Gastrocnemius medialis (tissue), 4 donors: ENCODE measurements at places on chromosomes 2 and 18. TPM values are rescaled to one million over a fixed set of nuclear protein-coding genes. Genes with fewer than 3 reads are reported as not detected.

RNU2-63P gene
- total RNA-seq: not detected

DNA sequence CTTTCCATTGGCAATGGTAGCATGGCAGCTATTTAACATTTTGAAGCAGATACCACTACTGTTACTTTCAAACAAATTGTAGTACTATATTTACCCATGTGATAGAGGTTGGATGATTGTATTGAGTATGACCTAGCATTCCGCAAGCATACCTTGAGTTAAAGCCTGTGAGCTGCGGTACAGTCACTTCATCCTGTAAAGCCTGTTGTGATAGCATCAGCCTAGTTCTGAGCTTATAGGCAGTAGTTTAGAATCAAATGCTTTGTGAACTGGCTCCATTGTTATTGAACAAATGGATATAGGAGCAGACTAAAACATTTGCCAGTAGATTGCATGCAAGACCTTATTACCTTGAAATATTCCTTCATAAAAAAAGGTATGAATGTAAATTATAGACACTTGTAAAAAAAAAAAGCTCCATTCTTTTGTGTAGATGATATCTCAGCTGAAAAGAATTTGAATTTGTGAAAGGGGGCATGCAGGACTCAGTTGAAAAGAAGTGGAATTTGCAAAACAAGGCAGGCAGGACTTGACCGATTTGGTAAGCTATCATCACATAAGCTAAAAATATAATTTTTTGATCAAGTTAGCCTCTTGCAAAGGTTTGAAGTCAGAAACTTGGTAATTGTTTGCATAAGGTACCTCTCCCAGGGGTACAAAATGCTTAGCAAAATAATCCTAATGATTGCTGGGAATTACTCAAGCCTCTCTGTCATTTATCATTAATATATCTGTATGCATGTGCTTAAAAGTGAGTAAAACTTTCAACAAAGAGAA, 138.5 kb upstream of the ITGA4 start:
- H3K36me3 ChIP-seq: no peaks in the 10 kb centered on the region
- no peak overlapping the region for H3K27ac ChIP-seq
- H3K27me3 ChIP-seq: no peaks in the 10 kb centered on the region
- no peaks in the 10 kb centered on the region for H3K4me1 ChIP-seq

GRCh38 chr2:28172114-28172898, 220.4 kb upstream of the FOSL2 start:
- H3K4me1 ChIP-seq: no peaks in the 10 kb centered on the region
- H3K4me3 ChIP-seq: no peak overlapping the region
- H3K36me3 ChIP-seq: no peaks in the 10 kb centered on the region
- H3K27ac ChIP-seq: no peak overlapping the region

UGT1A4 gene
- total RNA-seq: not detected

DNA sequence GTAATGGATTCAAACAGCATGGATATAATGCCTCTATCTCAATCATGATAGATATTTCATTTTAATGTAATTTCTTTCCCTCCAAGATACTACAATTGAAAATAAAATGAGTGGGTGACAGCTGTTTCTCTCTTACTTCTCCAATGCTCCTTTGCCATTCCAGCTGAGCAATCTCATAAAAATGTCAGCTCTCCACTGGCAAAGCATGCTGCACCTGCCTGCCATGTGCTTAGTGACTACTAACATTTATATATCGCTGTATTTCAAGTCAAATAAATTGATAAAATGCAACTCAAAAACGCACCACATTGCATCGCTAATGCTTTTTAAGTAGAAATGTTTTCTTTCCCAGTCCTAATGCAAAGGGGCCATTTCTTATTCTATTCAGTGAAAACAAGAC, 1093.9 kb downstream of the CBLN2 start:
- H3K4me1 ChIP-seq: no peaks in the 10 kb centered on the region
- H3K27ac ChIP-seq: no peak overlapping the region
- H3K27me3 ChIP-seq: no peaks in the 10 kb centered on the region
- DNase-seq: no peak

DNA sequence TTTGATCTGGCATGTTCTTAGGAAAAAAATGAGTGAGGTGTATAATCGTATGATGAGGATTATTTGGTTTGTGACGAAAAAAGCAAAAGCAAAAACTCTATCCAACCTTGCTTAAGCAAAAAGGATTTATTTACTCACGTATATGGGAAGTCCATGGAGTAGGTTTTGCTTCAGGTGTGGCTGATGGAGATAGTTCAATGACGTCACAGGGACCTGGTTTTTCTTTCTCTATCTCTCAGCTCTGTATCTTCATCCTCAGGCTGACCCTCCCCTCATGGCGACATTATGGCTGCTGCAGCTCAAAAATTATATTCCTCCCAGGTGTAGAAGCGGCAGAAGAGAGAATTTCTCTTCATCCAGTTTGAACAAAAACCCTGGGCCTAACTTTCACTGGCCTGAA, 8.9 kb downstream of the TMSB10 start:
- no peak overlapping the region for H3K27ac ChIP-seq
- no peaks in the 10 kb centered on the region for H3K27me3 ChIP-seq
- no peaks in the 10 kb centered on the region for H3K4me1 ChIP-seq
- no peaks in the 10 kb centered on the region for H3K36me3 ChIP-seq
- DNase-seq: no peak
- no peak overlapping the region for H3K4me3 ChIP-seq
